ENCODE measurements at places on chromosomes 13 and 19. TPM values are rescaled to one million over a fixed set of nuclear protein-coding genes. Genes with fewer than 3 reads are reported as not detected.

DNA sequence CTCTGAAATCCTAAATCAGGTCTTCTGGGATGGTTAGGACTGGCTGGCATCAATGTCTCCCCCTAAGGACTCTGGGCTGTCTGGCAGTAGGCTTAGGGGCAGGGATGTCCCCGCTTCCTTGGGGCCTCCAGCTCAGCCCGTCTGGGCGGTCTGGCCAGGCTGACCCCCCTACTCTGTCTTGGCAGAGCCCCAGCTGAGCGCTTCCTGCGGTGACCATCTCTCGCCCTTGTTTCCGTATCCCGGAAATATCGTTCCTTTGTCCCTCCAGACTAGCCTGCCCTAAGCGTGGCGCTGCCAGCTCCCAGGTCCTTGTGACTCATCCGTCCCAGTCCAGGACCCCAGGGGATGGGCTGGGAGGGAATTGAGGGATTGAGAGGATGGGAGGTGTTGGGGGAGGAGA lies 11.3 kb downstream of the GTPBP3 start:
- DNase-seq, result peak; percentile 92

DNA sequence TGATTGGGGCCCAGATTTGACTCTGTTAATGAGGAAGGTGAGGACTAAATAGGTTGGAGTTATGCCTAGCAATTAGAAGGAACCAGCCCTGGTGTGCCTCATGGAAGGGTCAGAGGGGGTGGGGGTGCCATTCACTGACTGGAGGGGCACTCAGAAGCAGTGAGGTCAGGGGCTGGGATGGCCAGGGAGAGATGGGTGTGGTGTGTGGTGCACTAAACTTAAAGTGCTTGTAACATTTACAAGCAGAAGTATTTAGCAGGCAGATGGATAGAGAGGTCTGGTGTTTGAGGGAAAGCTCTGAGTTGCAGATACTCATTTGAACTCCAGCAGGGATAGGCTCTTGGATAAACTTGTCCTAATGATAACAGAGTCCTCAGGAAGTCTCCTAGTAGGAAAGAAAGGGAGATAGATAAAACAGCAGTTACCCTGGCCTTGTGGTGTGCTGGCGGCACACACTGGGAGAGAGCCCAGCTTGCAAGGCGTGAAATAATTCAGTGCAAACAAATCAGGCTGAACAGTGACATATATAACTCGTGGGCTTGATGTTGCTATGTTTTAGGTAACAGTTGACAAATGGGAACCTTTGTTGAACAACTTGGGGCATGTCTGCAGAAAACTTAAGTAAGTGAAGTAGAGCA lies 20.0 kb upstream of the UPF3A start:
- DNase-seq, result no peak

- no peak for DNase-seq
Measured at GRCh38 chr13:81872581-81872980, 1531.7 kb upstream of the SPRY2 start.

- no peak for DNase-seq
Measured at GRCh38 chr13:35471706-35472322, 4.7 kb downstream of the MAB21L1 start.

- DNase-seq, result no peak
Measured at GRCh38 chr19:45413497-45413896, 7.1 kb downstream of the POLR1G start.

DNA sequence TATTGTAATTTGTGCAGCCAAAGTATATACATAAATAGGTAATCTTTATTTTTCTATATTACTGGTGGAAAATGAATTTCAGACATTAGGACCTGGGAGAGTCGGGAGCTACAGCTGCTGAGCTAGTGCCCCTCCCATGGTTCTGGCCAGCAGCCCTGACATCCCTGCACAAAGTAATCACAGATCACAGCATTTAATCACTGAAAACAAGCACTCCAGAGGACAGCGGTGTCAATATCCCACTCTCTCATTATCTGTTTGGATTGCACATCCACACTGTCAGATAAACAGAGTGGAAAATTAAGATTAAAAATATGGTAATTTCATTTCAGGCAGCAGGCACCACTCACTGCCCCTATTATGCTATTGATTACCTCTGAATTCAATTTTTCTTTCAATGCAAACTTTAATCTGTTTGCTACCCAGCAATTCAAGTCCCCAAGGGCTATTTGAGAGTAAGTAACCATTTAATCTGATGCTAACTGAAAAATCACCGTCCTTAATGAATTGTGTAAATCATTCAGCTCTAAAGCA lies 254.1 kb upstream of the SOX21 start:
- no peak for DNase-seq

GRCh38 chr19:23403581-23404324 lies 8.5 kb upstream of the ZNF91 start:
- DNase-seq, result no peak

- DNase-seq, result no peak
Measured at GRCh38 chr19:15280048-15280725, 47.9 kb upstream of the EPHX3 start.

DNA sequence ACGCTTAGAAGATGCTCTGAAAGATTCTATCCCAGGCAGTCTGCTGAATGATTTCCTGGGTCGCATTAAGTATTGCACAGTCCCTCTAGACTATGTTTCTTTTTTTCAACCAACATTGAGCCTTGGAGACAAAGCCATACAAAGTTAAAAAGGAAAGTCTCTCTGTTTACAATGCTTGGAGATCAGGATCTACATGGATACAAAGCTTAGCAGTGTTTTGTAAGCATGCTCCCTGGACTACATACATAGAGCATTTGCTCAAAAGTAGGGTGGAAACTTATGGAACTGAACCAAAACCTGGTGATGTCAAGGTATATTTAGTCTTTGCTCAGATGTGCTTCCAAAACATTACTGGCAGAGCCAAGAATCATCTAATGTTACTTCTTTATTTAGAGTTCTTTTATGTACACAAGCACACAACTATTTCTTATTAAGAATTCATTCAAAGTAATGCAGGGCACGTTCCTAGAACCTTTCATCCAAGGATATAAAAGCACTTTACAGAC lies 241.2 kb downstream of the ABCC4 start:
- DNase-seq, result no peak

DNA sequence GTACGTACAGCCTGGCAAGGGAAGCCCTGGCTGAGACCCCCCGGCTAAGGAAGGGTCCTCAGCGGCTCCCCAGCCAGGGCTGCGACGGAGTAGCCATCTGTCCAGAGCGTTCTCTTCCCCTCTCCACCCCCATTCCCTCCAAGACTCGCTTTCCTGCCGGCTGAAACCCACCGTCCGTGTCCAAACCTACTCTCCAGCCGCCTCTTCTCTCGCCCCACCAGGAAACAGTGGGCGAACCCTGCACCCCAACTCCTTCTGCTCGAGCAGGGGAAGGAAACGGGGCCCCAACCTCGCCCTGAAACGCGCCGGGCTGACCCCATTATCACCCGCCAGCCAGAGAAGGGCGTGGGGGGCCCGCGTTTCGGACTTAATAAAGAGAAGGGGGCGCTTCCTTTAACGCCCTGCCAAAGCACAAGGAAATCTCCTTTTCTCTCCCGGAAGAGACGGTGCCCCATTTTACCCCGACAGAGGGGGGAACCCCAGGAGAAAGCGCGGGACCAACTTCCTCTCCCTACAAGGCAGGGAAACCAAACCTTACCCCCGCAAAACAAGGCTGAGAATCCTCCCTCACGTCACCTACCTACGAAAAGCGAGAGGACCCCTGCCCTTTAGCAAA lies 2.5 kb downstream of the ZC3H4 start:
- peak; percentile 21 for DNase-seq

The NLRP9 gene
- total RNA-seq, result not detected

The NOTCH3 gene
- 1.5 TPM for total RNA-seq

The CBY2 gene
- not detected for total RNA-seq
